Fibroblast of the aortic adventitia (primary cell): ENCODE measurements at places on chromosomes 1 and 21.
A peak's percentile ranks its signal among the peaks of the same experiment; 100 is the strongest.

- DNase-seq: no peak
Measured at GRCh38 chr1:117178756-117179155, 32.0 kb downstream of the VTCN1 start.

- DNase-seq: peak; percentile 49
Measured at GRCh38 chr1:206687915-206688442, 3.3 kb downstream of the MAPKAPK2 start.

- peak; percentile 52 for DNase-seq
Measured at GRCh38 chr1:64543831-64544230, 73.9 kb downstream of the CACHD1 start.

- peak; percentile 82 for DNase-seq
Measured at GRCh38 chr1:51063121-51063520, 38.9 kb upstream of the C1orf185 start.

DNA sequence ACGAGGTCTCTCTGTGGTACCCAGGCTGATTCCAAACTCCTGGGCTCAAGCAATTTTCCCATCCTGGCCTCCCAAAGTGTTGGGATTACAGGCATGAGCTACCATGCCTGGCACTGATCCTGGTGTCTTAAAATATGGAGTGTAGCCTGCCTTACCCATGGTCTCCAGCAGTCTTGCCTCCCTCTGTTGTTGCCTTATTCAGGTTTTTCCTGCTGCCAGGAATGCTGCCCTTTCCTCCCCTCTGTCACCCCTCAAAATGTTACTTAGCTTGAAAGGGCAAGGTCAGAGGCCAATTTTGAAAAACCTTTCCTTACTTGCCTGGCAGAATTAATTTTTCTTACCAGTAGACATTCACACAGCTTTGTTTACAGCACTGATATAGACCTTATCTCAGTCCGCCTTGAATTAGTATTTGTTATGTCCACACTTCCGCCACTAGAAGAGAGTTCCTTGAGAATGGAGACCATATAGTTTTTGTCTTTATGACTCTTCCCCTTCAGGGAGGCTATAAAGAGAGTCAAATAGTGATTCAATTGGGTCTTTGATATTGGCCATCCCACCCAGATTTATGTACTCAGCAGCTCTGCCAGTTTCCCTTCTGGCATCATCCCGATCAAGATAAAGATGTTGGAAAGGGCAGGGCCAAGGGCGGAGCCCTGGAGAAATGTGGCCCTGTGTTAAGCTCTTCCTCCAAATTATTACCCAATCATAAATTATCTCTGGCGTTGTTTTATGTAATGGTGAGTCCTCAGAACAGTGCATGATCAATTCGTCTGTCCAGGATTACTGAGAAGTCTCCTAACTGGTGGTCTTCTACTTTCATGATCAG lies 38.8 kb downstream of the C1orf21 start:
- DNase-seq: peak; percentile 45

GRCh38 chr1:100793659-100794058 lies 74.1 kb downstream of the VCAM1 start:
- DNase-seq: no peak

DNA sequence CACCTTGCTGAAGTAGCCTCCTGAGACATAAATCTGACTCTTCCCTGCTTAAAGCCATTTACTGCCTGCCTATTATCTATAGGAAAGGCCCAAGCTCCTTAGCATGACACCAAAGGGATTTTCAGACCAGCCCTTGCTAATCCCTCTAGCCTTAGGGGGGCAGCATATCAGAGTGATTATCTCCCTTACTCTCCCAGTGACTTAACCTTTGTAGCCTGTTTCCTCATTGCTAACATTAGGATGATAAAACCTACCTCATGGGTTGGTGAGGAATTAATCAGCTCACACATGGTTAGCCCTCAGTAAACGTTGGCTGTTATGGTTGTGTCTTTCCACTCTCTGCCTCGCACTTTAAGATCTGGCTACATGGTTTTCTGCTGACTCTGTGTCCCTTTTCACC lies 70.1 kb downstream of the ROR1 start:
- DNase-seq: no peak

- no peak for DNase-seq
Measured at GRCh38 chr1:36582066-36582755, 99.5 kb upstream of the CSF3R start.

DNA sequence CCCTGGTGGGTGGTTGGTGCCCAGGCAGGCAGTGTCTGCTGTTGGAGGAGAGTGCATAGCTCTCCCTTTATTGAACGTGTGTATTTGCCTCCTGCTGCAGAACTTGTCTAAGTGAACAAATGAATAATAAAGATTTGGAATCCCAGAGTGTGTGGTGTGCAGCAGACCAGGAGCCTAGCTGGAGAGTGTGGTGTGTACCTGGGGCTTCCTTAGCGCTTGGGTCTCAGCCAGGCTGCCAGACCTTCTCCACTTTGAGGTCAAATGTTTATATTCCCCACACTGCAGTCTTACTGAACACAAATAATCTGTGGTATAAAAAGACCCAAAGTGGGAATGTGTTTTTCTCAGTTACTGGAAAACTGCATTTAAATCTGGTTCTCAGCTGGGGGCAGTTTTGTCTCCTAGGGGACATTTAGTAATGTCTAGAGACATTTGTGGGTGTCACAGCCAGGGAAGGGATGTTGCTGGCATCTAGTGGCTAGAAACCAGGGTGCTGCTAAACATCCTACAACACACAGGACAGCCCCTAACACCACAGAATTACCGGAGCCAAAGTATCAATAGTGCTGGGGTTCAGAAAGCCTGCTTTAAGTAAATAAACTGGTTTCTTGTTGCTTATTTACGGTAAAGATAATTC lies 23.6 kb downstream of the SLC37A1 start:
- no peak for DNase-seq

DNA sequence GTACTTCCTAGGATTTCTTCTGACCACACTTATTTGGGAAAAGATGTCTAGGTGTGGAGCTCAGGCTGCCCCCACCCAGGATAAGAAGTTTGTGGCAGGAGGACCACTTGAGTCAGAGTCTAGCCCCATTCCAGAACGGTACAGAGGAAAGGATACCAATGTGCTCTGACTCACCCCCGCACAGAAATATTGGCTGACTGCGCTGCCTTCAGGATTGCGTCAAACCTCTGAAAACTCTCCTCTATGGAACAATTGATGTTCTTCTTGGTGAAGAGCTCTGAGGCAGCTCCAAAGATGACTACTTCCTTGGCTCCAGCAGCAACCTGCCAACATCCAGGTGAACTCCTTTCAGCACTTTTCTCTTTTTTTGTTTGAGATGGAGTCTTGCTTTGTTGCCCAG lies 11.2 kb downstream of the HMGCL start:
- DNase-seq: no peak

GRCh38 chr21:34510148-34511142 lies 1.6 kb downstream of the KCNE1 start:
- peak; percentile 69 for DNase-seq

DNA sequence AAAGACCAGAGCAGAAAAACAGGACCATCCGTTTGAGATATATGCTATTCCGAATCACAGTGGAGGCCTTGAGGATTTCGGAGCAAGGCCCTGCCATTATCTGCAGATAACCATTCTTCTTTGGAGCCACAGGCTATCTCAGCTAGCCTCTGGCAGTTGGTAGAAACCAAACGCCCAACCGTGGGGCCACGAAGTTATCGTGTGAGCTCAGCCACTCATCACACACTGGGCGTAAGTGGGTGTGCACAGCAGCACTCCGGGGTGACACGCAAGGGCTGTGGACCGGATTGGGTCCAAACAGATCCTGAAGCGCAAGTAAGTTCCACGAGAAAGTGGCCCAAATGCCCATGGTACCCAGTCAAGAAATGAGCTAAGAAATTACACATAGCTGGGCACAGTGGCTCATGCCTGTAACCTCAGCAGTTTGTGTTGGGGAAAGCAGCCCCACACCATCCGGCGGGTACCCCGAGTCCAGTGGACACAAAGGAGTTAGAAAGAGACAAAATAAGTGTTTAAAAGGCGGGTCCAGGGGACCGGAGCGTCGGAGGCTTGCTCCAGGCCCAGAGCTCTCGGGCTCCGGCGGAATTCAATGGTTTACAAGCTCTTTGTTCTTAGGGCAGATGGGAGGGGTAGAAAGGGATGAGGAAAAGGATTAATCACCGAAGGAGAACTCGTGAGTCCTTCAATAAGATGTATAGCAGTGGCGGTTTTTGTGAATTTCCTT lies 130.6 kb downstream of the LIPI start:
- no peak for DNase-seq

DNA sequence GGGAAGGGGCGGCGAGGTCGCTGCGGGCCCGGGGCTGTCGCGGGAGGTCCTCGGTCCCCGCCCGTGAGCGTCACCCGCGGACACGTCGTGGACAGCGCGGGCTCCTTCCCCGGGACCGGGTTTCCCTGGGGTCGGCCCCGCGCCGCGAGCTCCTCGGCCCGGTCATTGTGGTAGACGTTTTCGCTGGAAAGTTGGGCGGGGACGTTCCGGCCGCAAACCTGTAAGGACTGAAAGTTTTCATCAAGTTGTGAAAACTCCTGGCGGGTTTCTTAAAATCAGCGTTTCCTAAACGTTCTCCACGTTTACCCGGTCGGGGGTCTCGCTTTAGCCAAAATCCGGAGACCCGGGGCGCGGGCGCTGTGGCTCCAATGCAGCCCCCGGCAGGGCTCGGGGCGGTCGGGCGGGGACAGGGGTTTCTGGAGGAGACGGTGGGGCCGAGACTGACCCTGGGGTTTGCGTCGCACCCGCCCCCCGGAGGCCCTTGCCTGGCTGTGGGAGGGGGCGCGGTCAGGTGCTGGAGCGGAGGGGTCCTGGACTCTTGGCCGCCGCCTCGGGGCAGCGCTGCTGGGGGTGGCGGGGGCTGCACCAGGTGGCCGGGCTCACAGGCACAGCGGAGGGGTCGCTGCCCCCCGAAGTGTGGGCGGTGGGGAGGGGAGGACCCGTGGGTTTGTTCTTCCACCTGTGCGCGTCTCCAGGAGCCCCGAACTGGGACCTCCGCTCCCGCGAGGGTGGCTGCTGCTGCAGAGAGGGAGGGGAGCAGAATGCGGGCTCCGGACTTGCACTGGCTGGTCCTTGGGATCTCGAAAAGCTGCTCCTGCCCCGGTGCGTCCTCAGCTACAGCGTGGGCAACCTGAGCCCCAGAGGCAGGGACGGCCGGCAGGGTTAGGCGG lies 827 bp downstream of the PRKCZ start:
- DNase-seq: no peak

GRCh38 chr1:236020359-236021219 lies 44.3 kb downstream of the NID1 start:
- no peak for DNase-seq

- no peak for DNase-seq
Measured at GRCh38 chr1:25074351-25075227, 144.5 kb upstream of the RUNX3 start.

DNA sequence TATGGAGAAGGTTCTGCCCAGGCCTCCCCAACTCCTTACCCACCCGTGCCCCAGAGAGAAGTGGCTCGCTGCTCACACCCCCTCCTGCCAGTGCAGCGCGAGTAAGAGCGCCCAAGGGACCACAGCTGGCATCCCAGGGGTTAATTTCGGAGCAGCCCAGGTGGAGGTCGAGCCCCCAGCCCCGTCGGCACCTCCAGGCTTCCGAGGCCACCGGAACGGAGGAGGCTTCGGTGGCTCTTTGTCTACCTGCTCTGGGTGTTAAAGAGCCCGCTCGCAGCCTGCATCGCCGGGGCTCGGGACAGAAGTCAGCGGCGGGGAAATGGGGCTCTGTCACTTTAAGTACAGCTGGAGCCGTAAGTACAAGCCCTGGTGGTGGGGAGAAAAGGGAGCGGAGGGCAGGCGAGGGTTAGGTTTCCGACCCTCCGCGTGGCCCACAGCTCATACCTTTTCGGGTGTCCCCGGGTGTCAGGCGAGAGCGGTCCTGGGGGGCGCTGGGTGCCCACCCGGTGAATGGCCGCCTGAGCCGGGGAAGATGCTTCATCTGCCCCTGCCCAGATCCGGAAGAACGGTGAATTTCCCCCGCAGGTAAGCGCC lies 89.4 kb upstream of the IPO9 start:
- DNase-seq: no peak

- DNase-seq: no peak
Measured at GRCh38 chr1:207803678-207804077, 51.8 kb downstream of the CD46 start.

GRCh38 chr1:168910403-168910802 lies 181.4 kb upstream of the DPT start:
- DNase-seq: no peak

DNA sequence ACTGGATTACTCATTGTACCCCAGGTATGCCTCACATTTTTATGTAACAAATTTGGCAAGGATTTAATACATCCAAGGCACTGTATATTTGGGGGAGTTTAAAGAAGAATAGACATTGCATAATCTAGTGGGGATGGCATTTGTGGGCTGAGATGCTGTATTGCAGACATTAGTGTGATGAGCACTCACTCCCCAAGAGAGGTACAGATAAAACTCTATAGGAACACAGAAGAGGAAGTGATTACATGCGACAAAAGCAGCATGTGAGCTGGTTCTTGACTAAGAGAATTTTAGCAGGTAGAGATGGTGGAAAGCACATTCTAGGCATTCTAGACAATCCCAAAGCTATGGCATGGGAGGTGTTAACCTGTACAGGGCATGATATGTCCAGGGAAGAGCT lies 24.2 kb upstream of the CDC14A start:
- DNase-seq: no peak

GRCh38 chr1:53622531-53622930 lies 116.4 kb downstream of the GLIS1 start:
- no peak for DNase-seq

DNA sequence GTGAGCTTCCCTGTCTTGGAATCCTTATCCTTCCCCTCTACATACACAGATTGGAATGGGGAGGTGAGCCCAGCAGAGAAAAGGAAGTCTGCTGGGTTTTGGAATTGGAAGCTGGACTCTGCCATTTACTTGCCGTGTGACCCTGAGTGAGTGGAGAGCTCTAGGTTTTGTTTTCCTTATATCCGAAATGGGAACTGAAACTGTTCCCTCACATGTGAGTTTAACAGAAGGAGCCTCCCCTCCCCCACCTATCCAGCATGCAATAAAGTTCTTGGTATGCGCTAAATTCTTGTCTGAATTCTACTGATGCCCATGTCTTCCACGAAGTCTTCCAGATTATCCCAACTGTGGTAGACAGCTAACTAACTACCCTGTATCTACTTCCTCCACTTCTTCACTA lies 58.7 kb downstream of the NENF start:
- DNase-seq: no peak

- no peak for DNase-seq
Measured at GRCh38 chr1:94746635-94747525, 73.3 kb upstream of the SLC44A3 start.

DNA sequence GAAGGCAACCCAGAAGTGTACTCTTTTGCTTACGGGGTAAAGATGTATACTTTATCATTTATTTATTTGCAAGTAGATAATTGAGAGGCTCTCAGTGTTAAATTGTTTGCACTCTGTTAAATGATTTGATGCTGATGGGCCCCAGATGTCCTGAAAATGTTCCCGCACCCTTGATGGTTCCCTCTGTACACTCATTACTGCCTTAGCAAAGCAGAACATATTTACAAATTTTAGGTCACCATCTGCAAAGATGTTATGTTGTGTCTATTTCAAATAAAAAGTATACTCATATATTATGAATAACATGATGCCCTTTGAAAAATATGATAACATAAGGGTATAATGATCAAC lies 240.5 kb upstream of the SNX7 start:
- DNase-seq: no peak
